CD4-positive, CD25-positive, alpha-beta regulatory T cell (primary cell): ENCODE measurements at places on chromosomes 1 and 21. TPM values are rescaled to one million over a fixed set of nuclear protein-coding genes. Genes with fewer than 3 reads are reported as not detected.

DNA sequence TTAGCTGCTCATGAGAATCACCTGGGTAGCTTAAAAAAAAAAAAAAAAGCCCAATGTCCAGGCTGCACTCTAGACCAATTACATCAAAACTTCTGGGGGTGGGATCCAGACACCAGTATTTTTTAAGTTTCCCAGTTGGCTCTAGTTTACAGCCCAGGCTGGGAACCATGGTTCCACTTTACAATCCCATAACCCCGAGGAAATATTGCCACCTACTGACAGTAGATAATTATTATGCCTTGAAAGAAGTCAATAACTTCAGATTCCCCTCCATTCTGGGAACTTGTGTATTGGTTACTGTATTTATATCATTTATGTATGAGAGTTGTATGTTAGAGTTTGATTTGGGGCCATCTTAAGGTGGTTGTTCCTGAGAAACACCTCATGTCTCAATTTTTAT lies 100.2 kb downstream of the SPATA46 start:
- DNase-seq = no peak

DNA sequence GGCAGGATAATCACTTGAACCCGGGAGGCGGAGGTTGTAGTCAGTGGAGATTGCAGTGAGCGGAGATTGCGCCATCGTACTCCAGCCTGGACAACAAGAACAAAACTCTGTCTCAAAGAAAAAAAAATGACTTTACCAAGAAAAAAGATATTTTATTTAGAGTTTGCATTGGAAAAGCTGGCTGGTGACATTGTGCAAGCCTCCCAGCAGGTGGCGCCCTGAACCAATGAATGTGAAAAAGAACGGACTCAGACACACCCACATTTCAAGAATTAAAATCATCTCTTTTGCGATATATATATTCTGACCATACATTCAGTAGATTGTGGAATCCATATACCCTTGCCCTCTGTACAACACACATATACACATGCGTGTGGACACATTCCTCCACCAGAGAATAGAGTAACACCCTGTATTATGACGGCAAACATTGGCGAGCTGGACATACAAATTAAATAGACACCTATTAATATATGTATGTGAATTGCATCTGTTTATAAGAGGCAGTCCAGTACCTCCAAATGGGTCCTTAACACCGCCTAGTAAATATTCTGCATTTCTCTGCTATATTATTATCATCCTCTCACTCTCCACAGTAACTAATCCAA lies 39.0 kb upstream of the CADM3 start:
- DNase-seq = peak; percentile 56

GRCh38 chr1:182173808-182174512 lies 112.4 kb upstream of the ZNF648 start:
- DNase-seq = no peak

- DNase-seq = no peak
Observed at GRCh38 chr21:31161157-31161556, 122.9 kb upstream of the KRTAP19-8 start.

GRCh38 chr1:48572646-48573258 lies 100.7 kb upstream of the SPATA6 start:
- DNase-seq = no peak

DNA sequence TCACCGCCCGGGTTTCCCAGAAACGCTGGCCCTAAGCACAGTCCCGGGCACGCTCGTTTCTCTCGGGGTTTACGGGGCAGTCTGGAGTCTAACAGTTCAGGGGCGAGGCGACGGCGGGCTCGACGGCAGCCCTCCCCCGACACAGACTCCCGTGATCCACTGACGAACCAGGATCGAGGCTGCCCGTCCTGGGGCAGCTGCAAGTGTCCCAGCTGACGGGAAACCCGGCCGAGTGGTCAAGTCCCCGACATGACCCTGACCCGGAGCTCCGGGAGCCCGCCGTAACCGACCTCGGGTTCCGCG lies 494 bp downstream of the UBE2J2 start:
- no peak for DNase-seq

- no peak for DNase-seq
Observed at GRCh38 chr21:14531757-14532316, 14.3 kb downstream of the SAMSN1 start.

The TCHHL1 gene
- total RNA-seq = not detected

The FAM151A gene
- total RNA-seq = not detected

The SELP gene
- total RNA-seq = 12.1 TPM

The ZNF648 gene
- total RNA-seq = not detected

The DNASE2B gene
- not detected for total RNA-seq
